Stimulated activated CD4-positive, alpha-beta T cell treated with anti-CD3 and anti-CD28 coated beads, Interleukin-4, amount 100 ng/mL, for 48 hours (primary cell): ENCODE measurements at places on chromosomes 4 and X.
A peak's percentile ranks its signal among the peaks of the same experiment; 100 is the strongest.

- DNase-seq = peak; percentile 11
Measured at GRCh38 chr4:87559090-87559837, 30.1 kb upstream of the SPARCL1 start.

DNA sequence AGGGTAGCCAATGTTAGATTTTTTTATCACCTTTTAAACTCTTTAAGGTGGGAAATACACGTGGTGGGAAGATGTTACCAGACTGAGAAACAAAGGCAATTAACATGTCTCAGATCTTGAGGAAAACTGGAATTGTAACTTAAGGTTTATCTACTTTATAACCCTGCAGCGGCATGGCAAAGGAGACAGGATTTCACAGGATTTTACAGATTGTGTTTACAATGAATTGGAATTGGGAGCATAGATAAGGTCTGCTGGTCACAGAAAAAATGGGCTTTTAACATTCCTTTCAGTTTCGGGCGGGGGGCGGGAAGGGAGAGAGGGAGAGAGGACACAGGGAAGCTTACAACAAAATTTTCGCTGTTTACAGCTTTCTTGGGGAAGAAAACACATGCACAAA is 467.5 kb upstream of the CT83 start:
- DNase-seq = no peak

- no peak for DNase-seq
Measured at GRCh38 chr4:76641758-76642157, 206.7 kb downstream of the SHROOM3 start.

DNA sequence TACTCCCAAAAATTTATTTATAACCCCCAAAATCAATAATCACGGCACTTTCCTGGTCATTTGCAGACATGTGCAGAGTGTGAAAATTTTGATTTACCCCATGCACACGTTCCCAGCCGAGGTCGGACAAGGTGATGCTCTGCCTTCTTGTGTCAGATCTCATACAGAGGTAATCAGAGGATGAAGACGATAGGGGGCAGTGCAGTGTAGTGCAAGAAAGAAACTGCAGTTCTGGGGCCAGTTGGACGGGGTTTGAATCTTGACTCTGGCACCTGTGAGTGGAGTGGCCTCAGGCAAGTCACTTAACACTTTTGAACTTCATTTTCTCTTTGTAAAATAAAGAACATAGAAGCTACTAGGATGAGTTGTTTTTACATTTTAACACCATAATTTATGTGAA is 88.4 kb downstream of the FRMPD3 start:
- DNase-seq = peak; percentile 15

DNA sequence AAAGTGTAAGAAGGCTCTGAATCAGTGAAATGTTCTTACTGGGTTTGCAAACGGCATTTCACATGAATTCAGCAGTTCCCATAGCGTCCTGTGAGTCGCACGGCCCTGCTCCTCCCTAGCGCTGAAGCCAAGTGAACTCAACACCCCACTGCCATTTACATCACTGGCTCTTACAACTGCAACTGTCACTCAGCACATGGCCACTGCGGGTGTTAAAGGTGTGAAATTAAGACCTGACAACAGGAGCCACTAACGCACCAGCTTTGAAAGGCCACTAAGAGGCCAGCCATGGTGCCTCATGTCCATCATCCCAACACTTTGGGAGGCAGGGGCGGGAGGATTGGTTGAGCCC is 31.7 kb downstream of the RNF212 start:
- DNase-seq = no peak

GRCh38 chrX:64150775-64151174 is 54.7 kb downstream of the AMER1 start:
- no peak for DNase-seq

DNA sequence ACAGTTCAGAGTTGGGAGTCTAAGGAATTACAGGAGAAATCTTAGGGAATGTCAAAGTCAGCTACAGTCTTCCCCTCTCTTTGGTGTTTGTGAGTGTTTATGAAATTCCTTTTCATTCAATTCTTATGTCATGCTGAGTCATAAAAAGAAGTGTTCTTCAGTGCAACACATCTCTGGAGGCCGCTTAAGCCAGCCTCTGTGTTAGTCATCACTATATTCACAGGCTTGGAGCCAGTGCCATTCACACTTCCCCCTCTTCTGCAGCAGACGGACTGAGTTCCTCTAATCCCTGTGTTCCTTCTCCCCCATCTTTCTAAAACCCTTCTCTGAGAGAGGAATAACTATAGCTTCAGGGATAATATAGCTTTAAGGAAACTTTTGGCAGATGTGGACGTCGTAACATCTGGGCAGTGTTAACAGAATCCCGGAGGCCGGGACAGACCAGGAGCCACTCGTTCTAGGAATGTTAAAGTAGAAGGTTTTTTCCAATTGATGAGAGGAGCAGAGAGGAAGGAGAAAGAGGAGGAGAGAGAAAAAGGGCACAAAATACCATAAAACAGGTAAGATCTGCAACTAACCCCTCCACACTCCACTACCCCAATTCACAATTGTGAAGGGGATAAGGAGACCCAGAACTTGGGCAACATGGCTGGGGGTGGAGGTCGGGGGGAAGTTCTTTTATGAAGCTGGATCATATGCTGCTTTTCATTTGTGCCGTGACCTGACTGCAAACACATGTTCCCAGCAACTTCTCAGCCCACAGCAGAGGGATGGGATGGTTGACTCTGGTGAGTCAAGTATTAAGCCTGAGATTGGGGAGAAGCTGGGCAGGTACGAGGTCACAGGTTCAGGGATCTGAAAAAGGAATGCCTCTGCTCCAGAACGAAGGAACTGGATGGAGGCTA is at the start of gene SRPX2:
Gene SRPX2, plus strand, starts transcription at position 244 of the 905 bp plus-strand sequence. CDS start 2,124 bp downstream, outside the sequence.
- no peak for DNase-seq

- no peak for DNase-seq
Measured at GRCh38 chrX:113929004-113929403, 654.9 kb upstream of the HTR2C start.

DNA sequence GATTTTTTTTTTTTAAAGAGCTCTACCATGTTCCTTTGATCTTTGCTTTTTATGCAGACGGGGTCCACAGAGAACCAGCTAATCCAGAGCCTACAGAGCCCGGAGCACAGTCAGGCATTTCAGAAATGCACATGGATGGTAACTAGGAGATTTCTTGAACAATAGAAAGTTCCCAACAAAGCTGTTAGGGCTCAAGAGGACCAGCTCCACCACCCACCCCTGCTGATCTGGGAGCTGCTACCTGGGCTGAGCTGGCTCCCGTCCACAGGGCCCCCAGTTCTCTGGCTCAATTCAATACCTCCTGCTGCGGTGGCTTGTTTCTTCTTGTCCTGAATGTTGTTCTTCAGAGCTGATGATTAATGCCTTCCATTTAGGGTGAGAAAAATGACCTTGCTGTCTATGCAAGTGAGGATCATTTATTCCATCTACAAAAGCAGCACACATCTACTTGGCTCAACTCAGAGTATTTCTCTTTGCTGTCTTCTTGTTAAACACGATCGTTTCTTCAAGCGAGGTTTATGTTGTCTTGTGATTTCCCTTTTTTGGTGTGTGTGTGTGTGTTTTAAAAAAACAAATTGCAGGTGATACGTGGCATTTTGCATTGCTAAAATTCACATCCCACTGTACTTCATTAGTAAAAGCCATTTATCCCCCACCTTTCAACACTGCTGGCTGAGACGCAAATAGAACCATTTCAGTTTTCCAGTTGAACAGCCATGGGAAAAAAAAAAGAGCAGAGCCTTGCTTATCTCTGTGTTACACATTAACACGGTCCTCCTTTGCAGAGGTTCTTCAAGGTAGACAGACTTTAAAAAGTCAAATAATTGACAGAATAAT is 31.3 kb downstream of the IGFBP7 start:
- no peak for DNase-seq

GRCh38 chr4:146183209-146183608 is 7.7 kb downstream of the LSM6 start:
- no peak for DNase-seq

DNA sequence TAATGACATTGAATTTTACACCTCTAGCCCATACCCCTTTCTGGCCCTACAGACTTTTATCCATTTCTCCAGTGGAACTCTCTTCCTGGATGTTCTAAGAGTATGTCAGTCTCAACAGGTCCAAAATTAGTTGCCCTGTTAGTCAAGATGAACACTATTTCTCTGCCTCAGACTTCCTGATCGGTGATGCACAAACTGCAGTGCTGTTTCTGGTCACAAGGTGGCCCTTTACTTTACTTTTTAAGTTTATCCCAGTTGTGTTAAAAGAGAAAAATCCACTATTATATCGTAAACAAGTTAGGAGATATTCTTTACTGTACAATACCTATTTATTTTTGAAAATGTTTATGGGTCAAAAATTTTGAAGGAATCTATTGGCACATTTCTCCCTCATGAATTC is 13.1 kb downstream of the TCEAL7 start:
- DNase-seq = peak; percentile 11

- DNase-seq = no peak
Measured at GRCh38 chr4:89868276-89868675, 26.4 kb upstream of the MMRN1 start.

- DNase-seq = no peak
Measured at GRCh38 chrX:7154041-7154597, 6.2 kb upstream of the PUDP start.

GRCh38 chr4:29540439-29541102 is 1179.6 kb upstream of the PCDH7 start:
- DNase-seq = no peak

GRCh38 chr4:176858839-176859238 is 66.1 kb upstream of the VEGFC start:
- no peak for DNase-seq

DNA sequence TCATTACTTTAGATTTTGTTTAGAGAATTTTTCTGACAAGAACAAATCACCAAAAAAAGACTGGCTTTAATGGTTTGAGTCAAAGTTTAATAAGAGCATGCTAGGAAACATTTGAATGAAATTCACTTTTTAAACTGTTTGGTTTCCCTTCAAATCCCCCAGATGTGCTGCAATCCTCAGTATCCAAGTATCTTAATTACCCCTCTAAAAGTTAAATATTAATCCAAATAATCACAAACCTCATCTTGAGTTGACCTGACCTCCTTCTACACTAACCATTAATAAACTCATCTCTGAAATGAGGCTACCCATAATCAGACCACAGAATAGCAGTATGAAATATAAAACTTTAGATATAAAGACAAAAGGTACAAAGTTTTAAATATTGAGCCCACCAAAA is 10.1 kb downstream of the DHX15 start:
- no peak for DNase-seq

- no peak for DNase-seq
Measured at GRCh38 chr4:14087459-14087858, 459.9 kb upstream of the BOD1L1 start.
